Activated CD4-positive, alpha-beta T cell treated with anti-CD3 and anti-CD28 coated beads, Interleukin-2, amount 50 U/mL, for 24 hours (primary cell): ENCODE measurements at places on chromosomes 16 and 17.

- no peak for DNase-seq
Observed at GRCh38 chr17:63626551-63627180, 4.4 kb downstream of the MAP3K3 start.

- DNase-seq = no peak
Observed at GRCh38 chr16:86573215-86573614, 5.1 kb upstream of the FOXL1 start.

- DNase-seq = no peak
Observed at GRCh38 chr17:42759982-42760651, 910 bp upstream of the RAMP2 start.

DNA sequence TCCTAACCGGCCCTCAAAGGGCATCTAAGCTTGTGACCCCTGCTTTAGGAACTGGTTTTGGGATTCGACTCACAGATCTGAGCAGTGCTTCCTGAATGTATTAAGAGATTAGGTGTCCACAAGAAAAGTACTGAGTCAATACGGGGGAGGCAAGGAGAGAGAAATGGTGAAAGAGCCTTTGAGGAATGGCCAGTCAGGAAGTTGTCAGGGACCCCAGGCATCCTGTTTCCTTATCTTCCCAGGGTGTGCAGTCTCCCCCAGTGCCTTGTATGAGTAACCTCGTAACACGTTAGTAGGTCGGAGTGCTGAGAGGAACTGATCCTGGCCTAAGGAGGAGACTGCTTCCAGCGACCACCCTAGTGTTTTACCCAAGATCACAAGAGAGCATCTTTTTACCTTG, 16.4 kb upstream of the TMED6 start:
- DNase-seq = no peak

DNA sequence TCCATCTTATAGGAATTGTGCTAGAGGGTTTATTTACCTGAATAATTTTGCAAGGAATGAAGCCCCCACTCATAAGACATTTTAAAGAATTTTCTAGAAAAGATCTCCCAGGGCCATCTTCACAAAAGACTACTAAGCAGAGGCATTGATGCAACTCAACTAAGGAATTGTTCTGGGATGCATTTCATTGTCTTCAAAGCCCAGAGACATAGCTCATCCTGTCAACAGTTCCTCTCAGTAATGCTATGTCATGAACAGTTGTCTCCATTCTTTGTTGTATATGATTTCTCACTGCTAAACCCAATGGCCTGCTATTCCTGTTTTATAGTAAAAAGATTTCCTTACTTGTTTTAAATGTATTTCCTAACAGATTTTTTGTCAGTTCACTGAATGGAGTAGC, 136.8 kb upstream of the RBL2 start:
- DNase-seq = no peak

- DNase-seq = no peak
Observed at GRCh38 chr16:62029947-62030346, 6.3 kb downstream of the CDH8 start.

DNA sequence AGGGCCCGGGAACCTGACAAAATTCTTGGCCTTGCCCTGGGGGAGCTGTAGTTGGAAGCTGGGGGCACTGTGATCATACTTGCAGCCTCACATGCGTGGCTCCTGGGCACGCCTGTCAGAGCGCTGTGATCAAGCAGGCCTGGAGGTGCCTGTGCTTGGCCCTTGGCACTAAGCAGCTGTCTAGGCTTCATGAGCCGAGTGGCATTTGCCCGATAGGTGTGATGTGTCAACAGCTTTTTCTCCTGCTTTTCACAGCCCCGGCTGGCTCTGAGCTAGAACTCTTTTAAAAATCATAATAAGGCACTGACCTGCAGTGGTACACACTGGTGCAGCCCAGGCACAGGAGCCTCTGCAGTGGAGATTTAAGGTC, 113.8 kb downstream of the SOCS1 start:
- no peak for DNase-seq

GRCh38 chr16:77680496-77680895, 41.8 kb upstream of the NUDT7 start:
- DNase-seq = no peak

- no peak for DNase-seq
Observed at GRCh38 chr16:68798398-68798797, 44.9 kb upstream of the TANGO6 start.

GRCh38 chr17:41456204-41456603, 11.0 kb downstream of the KRT32 start:
- no peak for DNase-seq
